ENCODE measurements at places on chromosomes 6 and 20.

DNA sequence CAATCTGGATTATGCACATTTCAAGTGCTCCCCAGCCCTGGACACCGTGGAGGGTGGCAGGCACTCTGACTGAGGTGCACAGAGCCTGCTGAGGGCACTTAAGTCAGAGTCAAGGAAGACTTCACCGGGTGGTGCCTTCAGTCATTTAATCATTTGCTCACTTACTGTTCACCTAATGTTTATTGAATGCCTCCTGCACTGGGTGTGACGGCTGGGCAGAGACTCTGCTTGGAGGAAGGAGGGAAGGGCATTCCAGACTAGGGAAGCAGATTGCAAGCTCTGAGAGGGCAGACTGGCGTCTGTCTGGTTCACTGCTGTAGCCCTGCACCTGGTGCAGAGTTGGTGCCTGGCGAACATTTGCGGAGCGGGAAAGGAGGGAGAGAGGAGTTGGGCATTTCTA, 54.2 kb upstream of the FAM83D start:
- no peak for DNase-seq

DNA sequence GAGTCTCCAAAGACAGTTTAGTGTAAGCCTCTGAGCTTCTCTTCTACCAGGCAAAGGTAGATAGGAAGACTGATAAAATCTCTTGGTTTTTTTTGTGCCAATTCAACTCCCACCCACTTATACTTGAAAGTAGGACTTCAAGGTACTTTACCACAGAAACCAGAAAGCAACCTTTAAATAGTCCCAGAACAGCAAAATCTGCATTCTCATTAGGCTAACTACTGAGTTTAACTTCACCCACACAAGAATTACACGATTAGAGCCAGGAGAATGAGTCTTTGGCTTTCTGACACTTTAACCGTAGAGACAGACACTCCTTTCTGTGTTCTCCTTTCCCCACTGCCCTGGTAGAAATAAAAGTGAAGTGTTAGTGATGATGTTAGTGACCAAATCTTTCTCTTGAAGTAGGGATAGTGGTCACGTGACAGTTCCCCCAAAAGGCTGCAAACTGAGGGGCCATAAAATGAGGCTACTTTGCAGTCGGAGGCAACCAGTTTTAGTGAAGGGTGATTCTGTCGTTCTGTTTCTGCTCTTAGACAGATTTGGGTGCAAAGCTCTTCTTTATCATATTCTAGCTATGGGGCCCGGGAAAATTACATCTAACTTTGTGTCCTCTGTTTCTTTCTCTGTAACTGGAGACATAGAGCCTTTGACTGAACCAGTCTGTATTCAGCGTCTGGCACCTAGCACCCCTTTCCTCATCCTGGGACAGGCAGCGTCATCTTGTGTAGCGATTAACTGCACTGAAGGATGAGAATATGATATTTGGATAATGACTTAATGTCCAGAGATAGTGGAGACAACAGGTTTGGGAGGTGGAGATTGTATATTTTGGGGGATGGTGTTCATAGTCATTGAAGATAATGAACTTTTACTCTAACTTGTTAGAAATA, 206.4 kb upstream of the CITED2 start:
- no peak for DNase-seq

GRCh38 chr6:124949706-124950105, 12.5 kb upstream of the RNF217 start:
- no peak for DNase-seq

DNA sequence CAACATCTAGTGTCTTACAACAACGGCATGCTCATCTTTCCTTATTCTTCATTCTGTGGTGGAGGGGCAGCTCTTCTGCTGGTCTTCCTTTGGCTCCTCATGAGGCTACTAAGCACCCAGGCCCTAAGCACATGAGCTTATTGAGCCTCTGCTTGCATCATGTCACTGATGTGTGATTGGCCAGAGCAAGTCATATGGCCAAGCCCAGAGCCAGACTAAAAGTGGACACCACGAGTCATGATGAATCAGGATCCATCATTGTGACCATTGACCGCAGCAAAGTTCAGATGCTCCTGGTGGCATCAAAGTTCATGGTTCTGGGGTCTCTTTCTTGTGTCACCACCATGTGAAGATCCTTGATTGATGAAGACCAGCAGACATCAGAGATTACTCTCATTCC, 192.0 kb upstream of the FOXA2 start:
- DNase-seq = no peak

DNA sequence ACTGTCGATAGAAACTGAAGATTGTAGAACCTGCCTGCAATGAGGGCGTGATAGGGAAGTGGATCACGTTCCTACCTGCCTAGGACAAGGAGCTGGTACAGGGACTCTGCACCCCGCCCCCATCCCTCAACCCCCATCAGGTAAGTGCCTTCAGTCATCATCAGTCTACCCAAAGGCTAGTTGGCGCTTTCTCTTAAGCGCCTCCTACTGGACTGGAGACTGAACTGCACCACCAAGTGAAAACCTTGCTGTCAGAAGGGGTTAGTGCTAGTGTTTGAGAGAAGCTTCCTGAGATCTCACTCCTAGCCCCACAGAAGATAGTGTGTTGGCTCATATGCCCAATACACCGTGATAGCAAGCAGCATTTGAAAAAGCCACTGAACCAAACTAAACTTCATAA, 706.5 kb upstream of the MAN1A1 start:
- no peak for DNase-seq

GRCh38 chr6:22880686-22881433, 311.5 kb downstream of the HDGFL1 start:
- no peak for DNase-seq

DNA sequence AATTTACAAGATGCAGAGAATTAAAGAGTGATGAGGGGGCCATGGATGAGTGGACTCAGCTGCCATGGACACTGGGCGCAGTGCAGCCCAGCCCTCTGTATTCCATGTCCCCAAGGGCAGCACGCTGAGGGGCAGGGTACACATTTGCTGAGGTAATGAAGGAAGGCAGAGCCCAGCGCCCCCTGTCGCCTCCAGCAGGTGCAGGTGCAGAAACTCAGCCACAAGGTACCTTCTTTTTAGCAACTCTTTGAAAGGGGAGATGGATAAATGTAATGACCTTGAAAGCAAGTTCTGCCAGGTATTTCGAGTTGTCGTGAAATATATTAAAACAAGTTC, 7.1 kb downstream of the CD93 start:
- DNase-seq = no peak

GRCh38 chr20:12051206-12052163, 133.8 kb downstream of the BTBD3 start:
- DNase-seq = no peak

DNA sequence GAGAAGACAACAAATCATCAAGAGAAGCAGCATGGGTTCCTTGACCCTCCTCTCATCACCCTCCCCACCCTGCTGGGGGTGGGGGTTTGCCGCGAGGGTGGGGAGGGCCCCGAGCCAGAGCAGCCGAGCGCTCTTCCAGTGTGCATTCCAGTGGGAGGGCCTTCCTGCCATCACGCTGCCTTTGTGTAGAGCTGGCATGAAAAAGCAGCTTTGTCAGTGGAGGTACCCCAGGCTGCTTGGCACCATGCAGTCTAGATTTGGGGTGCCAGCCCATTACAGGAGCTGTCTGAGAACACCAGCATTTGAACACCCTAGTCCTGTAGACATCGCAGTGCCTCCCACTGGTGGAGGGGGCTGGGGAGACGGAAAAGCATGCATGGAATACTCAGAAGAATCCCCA, 12.2 kb downstream of the BAK1 start:
- DNase-seq = no peak

GRCh38 chr6:127538750-127539264, 19.7 kb upstream of the MTCL3 start:
- no peak for DNase-seq

DNA sequence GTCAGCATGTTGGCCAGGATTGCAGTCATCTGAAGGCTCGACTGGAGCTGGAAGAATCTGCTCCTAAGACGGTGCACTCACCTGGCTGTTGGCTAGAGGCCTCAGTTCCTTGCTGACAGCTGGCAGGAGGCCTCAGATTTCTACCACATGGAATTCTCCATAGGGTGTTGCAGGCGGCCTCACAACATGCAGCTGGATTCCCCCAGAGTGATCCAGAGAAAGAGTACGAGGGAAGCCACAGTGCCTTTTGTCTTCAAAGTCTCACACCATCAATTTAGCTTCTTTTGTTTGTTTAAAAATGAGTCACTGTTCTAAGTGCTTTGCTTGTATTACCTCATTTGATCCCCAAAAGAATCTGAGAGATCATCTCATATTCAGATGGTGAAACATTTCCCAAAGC, 65.5 kb upstream of the FYN start:
- DNase-seq = no peak

DNA sequence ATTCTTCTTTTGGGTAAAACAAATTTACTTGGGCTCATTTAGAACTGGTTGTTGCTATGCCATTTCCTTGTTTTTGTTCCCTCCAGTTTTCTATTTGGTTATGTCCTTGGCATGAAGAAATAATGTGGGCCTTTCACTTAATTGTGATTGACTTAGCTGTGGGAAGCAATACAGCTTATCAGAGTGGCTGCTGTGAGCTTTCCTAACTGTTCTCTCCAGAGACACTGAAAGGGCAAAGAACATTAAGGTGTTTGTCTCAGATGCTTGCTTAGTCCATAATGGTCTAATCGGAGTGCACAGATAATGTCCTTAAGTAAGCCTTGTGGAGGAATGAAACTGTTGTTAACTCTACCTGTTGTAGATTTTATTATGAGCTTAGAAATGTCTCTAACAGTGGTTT, 56.6 kb downstream of the SH3BGRL2 start:
- DNase-seq = peak; percentile 44

DNA sequence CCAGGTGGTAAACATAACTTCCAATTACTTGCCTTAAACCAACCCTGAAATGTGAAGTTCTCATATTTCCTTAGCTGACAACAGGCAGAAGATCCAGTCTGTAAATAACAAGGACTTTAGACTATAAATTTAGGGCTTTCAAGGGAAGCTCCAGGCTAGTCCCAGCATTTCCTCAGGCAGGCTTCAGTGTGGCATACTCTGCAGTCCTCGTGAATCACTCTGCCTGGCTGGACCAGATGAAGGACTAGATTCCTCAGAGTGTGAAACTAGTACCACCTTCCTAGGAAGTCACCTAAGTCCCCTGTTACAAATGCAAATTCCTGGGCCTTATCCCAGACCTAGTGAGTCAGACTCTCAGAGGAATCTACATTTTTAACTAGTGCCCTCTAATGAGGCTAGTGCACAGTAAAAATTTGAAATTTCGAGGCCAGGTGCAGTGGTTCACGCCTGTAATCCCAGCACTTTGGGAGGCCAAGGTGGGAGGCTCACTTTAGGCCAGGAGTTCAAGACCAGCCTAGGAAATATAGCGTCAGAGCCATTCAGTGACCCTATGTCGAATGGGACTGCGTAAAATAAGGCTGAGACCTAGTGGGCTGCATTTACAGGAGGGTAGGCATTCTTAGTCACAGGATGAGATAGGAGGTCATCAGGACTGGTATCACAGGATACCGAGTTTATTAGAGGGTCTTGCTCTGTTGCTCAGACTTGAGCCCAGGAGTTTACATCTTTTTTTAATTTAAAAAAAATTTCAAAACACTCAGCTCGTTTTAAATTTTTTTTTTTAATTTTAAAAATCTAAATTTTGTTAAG, 279.6 kb upstream of the JARID2 start:
- DNase-seq = no peak

- no peak for DNase-seq
Observed at GRCh38 chr6:71252960-71253359, 35.7 kb upstream of the OGFRL1 start.

DNA sequence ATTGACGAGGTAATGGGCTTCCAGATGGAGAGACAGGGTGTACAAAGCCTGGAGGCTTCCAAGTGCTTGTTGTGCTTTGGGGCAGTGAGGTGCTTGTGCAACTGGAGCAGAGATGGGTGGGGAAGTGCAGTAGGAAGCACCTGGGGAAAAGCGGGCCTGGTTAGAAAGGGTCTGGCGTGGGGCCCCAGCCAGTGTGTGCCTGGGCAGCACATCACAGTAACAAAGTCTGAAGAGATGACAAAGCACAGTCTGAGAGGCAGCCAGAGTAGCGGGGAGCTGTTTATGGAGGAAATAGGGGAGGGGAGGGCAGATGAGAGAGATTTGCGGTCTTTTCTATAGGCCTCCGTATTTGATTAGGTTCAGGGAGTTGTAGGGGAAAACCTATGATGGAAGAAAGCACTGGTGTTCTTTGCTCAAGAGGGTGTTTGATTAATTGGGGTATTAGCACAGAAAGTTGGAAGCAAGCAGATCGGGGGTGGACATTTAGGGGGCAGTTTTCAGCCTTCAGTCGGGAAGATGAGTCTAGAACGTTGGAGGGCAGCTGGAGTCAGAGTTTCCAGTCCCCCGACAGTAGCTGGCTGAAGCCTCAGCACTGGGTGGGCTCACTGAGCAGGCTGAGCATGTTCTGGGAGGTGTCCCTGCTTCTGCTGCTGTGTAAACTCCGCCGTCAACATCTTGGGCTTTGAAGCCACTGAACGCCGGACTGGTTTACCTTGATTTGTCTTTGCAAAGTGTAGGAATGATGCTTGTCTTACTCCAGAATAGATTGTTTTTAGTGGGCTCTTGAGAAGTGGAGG, 15.5 kb upstream of the MROH8 start:
- no peak for DNase-seq

DNA sequence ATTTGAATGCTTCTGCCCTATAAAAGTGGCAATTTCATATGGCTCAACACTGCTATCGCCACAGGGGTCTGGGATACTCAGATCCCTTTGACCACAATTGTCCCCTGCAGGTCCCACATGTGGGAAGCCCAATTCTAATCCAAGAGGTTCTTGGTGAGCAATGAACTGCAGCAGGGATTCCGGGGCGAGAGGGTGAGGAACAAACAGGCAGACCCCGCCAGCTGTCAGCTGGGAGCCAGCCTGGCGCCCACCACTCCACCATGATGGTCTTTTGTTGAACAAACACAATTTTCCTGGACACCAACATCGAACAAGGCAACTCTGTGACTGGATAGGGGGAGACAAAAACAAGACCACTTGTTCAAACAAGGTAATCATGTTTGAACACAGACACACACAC, 80.5 kb downstream of the TMEM242 start:
- no peak for DNase-seq

DNA sequence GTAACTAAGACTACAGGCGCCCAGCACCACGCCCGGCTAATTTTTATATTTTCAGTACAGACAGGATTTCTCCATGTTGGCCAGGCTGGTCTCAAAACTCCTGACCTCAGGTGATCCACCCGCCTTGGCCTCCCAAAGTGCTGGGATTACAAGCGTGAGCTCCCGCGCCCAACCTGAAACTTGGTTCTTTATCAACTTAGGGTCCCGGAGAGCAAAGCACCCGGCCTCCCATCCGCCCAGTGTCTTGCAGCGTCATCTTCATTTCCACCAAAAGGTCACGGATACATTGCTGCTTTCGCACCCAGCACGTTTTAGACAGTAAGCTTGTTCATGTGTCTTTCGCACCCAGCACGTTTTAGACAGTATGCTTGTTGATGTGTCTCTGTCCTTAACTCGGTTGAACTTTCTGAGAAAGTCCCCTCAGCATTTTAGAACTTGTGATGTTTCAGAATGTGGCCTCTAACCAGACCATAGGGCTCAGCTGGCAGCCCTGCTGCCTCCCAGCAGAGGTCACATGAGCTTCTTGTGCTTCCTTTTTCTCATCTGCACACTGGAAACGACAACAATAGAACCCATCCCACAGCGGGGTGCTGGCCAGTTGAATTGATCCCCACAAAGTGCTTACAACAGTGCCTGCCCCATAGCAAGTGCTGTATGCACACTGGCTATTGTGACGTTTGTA, 48.8 kb downstream of the PRR18 start:
- DNase-seq = no peak

Measured in NCI-H2081 treated with DMSO at 0.1 percent for 48 hours (cell line).